GM19239 (cell line): ENCODE measurements at places on chromosomes 1 and 21.

- DNase-seq: no peak
These were observed 13.0 kb upstream of the ST6GALNAC5 start for GRCh38 chr1:76854255-76854654.

DNA sequence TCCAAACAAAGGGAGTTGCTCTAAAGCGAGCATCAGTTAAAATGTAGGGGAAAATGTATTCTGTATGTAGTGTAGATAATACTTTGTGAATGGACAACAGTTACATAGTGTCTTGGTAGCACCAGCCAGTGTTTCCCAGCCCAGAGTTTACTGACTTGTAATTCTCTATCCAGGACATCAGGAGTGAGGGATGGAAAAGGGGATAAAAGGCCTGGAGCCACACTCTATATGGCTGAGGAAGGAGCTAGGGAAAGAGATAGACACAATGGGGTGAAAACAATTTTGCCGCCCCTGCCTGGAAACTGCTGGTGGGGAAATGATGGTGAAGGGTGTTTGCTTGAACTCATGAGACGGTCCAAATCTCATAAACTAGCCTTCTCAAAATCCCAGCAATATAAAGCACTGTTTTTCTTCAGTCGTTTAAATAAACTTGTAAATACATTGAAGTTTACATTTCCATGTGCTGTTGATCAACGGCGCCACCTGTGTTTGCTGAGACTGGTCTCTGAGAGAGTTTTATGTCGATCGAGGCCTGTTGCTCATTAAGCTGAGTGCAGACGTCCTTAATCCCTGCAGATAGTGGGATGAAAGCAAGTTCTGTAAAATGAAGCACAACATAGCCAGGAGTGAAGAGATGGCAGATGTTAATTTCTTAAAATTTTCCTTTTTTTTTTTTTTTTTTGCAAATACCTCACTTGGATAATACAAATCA, 27.9 kb upstream of the AGO1 start:
- DNase-seq: no peak

- no peak for DNase-seq
These were observed 58.5 kb downstream of the RUSC1 start for GRCh38 chr1:155379180-155379579.

- DNase-seq: no peak
These were observed 9.4 kb downstream of the TPM3 start for GRCh38 chr1:154182344-154183045.

GRCh38 chr1:160375788-160376524, 9.1 kb downstream of the NHLH1 start:
- DNase-seq: peak; percentile 39

DNA sequence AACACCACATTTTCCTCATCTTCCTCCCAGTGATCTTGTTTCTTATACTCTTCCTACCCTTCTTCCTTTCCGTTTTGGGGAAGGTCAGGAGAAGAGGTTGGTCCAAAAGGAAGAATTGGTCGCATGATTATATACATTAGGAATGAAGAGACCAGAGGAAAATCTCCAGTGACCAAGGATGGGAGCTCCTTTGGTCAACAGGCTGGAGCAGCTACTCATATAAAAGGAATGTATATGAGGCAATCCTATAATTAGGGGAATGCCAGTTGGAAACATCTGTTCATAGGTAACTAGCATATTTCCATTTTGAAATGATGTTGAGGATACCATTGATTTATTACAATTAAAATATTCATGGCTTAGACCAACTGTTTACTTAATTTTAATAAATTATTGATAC, 114.5 kb downstream of the LRRC40 start:
- no peak for DNase-seq

- no peak for DNase-seq
These were observed 71.0 kb downstream of the PGBD5 start for GRCh38 chr1:230355128-230355527.

DNA sequence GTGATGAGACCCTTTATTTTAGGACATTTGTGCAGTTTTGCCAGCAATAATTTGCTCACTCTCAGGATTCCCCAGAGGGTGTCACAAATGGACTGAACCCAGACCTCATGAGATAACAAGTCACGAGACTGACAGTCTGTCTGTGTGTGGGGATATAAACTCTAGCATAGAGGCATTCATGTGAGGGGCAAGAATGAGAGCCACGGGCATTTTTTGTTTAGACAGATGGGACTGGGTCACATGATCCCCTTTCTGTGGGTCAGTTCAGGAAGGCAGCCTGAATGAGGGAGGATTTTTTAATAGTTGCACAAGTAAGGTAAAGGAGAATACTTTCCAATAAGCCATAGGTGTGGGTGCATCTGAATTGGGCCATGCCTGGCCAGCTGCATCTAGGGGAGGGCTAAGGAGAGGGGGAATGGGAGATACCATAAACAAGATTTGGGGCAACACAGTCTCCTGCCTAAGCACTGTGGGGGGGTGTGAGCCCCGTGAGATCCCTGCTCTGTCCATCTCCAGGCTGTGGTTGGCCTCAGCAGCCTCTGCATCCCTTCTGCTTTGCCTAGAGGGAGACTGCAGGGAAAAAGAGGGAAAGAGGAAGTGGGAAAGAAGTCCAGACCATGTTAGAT, 66.6 kb downstream of the NAV1 start:
- DNase-seq: no peak

GRCh38 chr1:57520743-57521515, 97.1 kb upstream of the DAB1 start:
- no peak for DNase-seq

- no peak for DNase-seq
These were observed 659.2 kb upstream of the PLXNA2 start for GRCh38 chr1:208903251-208903905.

DNA sequence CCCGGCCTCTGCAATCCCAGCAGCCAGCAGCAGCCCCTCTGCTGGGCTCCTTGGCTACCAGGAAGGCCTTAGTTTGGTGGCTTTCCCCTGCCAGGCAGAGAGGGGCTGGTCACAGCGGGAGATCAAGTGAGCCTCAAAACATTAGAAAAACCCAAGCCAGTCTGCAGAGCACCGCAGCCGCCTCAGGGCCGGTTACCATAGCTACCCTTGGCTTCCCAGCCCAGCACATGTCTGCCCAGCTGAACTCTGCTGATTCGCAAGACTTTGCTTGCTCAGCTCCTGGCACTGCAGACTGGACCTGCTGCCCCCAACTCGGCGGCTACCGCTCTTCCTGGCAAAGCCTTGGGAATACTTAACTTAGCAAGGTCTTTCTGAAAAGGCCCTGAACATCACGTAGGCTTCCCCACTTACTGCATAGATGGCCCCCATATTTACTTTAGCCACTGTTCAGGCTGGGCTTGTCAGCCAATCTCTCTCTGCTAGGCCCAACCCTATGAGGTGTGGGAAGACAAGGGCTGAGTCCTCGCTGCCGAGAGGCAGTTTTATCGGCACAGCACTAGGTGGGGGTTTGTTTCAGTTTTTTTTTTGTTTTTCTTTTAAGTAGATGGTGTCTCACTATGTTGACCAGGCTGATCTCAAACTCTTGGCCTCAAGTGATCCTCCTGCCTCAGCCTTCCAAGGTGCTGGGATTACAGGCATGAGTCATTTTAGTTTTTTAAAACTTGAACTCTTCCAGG, 28.6 kb upstream of the PLEKHG5 start:
- DNase-seq: no peak

DNA sequence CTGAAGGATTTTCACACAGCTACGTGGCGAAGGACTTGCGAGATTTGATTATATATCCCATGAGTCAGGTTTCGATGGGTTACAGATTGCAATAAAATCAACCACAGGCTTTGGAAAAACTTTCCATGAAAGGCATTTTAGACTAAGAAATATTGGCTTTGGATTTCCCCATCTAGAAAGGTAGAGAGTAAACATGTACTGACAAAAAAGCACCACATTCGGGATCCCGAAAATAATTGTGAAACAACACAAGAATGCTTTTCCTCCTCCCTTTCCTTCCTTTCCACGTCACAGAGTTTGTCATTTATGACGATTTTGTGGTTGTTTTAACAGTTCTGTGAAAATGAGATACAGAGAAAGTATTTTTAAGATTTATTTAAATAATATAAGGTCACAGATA, 38.5 kb downstream of the TGFB2 start:
- no peak for DNase-seq

DNA sequence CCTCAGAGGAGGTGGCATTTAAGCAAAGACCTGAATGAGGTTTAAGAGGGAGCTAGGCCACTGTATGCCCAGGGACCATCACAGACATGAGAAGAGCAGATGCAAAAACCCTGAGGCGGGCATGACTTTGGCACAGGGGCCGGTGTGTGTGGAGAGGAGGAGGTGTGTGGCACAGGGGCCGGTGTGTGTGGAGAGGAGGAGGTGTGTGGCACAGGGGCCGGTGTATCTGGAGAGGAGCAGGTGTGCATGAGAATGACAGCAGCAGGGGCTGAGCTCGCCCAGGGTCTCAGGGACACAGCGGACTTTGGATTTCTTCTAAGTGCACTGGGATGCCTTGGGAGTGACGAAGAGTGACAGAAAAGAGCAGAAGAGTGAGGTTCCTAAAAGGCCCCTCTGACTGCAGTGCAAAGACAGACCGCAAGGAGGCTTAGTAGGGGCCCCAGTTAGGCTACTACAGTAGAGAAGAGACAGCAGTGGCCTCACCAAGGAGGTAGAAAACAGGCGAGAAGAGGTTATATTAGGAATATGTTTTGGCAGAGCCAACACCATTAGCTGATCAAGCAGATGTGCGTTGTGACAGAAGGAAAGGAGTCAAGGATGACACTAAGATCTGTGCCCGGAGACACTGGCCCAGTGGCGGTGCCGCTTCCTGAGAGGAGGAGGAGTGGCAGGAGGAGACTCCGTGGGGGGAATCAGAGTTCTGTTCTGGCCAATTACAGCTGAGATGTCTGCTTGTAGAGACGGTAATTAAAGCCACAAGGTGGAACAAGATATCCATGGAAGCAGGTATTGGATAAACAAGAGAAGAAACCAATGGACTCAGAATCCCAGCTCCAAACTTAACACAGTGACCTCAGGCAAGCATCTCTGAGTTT, 18.4 kb downstream of the ZBTB17 start:
- DNase-seq: no peak

GRCh38 chr21:24076179-24076578, 1531.1 kb downstream of the MRPL39 start:
- DNase-seq: no peak
